T-helper 22 cell (primary cell): ENCODE measurements at places on chromosomes 6 and 20.

GRCh38 chr6:25403150-25403549, 124.0 kb downstream of the CARMIL1 start:
- no peak for DNase-seq

DNA sequence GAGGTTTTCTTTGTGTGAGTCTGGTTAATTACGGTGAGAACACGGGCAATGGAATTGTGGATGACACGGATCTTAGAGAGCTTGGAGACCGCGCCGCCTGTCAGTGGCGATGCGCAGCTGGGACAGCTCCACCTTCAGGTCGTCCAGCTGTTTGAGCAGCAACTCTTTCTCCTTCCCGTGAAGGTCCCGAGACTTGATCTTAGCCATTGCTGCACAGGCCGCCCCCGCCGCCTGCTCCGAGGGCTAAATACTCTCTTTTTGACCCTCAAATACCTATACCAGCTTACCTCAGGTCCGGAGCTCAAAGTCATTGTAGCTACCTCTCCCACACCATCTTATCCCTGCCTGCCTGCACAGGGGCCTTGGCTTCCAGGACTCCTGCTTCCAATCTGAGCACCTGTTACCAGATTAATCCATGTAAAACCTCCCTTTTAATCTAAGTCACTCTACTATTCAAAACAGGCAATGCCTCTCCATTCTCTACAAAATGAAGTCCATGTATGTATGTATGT, 100.2 kb downstream of the PREP start:
- no peak for DNase-seq

DNA sequence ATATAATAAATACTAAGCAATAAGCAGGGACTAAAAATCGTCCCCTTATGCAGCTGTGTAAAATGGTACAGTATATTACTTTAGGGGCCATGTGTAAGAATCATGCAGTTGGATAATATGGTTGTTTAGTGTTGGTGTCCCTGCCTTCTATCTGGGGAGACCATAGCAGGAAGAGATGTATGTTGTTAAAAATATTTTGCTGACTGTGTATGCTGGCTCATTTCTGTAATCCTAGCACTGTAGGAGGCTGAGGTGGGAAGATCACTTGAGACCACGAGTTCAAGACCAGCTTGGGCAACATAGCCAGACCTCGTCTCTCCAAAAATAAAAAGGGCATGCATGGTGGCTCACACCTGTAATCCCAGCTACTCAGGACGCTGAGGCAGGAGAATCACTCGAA, 5.6 kb downstream of the PANK2 start:
- DNase-seq: no peak

DNA sequence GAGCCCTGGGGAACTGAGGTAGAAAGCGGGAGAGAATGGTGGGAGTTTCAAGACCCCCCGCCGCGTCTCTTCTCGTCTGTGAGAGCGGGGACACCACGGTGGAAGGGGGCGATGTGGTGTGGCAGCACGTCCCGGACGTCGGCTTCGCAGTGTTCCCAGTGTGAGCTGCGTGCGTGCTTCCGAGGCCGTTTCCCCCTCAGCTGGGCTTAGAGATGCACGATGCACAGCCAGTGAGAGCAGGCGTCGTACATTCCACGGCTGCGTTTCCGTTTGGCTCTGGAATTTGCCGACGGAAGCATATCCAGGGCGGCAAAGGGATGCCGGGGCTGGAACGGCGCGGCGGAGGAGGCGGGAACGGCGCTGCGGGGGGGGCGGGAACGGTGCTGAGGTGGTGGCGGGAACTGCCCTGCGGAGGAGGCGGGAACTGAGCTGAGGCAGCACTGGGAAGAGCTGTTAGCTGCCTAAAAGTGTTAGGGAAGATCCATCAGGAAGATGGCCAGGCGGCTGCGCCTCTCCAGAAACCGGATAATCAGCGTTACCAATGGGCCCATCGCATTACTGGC, 37.7 kb downstream of the KIF25 start:
- DNase-seq: no peak

DNA sequence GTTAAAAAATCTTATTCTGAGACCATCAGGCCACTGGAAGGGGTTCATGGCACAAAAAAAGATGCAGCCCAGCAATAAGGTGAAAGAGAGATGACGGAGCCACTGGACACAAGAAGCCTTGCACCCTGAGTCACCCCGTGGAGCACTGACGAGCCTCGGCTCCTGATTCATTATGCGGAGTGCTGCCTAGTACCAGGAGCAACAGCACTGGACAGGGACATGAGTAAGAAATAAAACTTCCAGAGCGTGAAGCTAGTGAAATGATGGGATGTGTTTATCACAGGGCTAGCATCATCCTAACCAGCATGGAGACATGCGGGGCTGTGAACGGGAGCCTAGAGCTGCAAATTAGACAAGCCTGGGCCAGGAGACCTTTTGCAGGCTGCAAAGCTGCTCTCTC, 53.3 kb downstream of the RNASET2 start:
- no peak for DNase-seq

DNA sequence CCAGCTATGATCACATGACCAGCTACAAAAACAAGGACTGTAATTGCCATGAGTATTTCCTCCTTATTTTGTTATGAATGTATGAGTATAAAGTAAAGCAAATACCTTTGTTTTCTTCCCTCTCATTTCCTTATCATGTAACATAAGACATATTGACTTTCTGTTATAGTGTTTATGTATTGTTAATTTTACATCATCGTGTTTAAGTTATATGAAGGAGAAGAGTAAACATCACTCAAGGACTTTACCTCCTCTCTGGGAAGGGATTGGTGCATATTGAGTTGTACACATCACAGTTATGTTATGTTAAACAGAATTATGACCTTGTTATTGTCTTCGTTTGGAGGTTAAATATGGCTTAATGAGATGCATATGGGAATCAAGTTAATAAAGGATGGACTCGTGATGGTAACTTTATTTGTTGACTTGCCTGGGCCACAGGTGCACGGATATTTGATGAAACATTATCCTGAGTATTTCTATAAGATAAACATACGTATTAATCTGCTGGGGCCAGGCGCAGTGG, 57.3 kb upstream of the CNKSR3 start:
- no peak for DNase-seq

GRCh38 chr20:54606380-54606779, 131.0 kb downstream of the DOK5 start:
- DNase-seq: no peak

DNA sequence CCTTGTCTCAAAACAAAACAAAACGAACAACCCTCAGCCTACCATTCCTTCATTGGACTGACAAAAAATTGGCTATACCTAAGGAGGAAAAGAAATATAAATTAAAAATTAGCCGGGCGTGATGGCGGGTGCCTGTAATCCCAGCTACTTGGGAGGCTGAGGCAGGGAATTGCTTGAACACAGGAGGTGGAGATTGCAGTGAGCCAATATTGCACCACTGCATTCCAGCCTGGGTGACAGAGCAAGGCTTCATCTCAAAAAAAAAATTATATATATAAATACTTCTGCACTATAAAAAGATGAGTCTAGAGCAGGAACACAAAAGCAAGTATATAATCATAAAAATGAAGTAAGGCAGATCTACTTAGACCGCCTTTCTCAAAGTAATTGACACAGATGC, 109.8 kb downstream of the CRYBG1 start:
- no peak for DNase-seq

DNA sequence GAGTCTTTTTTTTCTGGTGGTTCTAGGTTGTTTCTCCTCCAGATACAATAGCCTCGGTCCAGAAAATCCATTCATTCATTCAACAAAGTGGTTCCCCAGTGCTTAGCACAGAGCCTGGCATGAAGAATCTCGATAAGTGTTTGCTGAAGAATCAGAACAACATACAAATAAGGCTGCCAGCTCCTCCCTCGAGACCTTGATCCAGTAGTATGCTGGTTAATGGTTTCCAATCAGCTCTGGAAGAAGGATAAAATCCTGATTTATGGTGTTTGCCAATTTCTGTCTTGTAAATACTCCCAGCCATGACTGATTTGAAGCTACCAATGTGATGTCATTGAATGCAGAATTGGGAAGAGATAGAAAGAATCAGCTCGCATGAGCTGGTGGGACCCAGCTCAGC, 3.3 kb downstream of the HSPA12B start:
- no peak for DNase-seq

DNA sequence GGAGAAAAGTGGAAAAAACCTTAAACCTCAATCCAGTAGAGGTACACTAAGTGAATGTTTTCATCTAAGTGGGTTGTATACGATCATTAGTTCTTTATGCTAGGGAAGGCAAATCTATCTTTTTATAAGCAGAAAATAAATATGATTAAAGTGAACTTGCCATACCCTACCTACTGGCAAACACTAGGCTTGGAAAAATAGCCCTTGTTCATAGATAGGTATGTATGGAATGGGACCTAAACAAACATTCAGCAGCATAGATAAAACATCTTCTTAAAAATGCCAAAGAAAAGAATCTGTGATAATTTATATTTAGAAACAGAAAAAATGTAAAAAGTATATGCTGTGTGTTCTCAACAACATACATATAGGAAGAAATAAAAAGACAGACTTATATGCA, 18.8 kb downstream of the REV3L start:
- DNase-seq: no peak

- no peak for DNase-seq
These were observed 37.2 kb downstream of the C6orf132 start for GRCh38 chr6:42105156-42105648.

GRCh38 chr6:167833396-167833763, 6.7 kb downstream of the AFDN start:
- no peak for DNase-seq

DNA sequence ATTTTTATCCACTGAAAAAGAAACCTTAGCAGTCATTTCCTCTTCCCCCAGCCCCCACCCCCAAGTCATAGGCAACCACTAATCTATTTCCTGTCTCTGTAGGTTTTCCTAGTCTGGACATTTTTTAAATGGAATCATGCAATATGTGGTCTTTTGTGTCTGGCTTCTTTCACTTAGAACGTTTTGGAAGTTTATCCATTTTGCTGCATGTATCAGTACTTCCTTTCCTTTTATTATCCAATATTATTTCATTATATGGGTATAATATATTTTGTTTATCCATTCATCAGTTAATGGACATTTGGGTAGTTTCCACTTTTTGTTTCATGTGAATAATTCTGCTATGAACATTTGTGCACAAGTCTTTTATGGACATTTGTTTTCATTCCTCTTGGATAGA, 99.3 kb upstream of the BMP5 start:
- no peak for DNase-seq

DNA sequence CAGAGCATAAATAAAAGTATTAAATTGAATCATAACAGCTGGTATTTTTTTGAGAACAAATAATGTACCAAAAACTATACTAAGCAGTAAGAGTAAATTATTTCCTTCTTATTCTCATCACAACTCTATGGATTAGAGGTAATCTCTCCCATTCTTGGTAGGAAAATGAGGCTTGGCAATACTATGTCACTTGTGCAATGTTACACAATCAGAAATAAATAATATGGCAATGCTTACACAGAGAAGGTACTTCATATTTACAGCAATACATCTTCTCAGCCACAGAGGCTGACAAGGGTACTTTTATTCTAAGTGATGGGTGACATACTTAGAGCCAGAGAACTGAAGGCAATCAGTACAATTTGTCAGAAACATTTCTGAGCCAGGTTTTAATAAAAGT, 3.9 kb downstream of the DST start:
- DNase-seq: no peak

DNA sequence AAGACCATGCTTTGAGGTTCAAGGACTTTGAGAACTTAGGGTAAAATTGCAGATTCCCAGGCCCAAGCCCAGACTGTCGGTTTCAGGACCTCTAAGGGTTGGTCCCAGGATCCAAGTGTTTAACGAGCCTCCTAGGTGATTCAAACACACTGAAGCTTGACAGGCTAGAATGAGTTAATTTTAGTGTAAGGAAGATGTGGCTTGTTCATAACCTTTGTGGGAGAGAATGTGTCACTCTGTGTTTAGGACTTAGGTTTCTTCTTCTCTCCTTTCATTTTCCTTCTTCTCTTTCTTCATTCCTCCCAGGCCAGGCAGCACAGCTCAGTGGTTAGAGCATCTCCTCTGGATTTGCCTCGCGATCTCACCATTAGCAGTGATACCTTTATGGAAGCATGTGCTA, 104.8 kb upstream of the KCNG1 start:
- DNase-seq: no peak

DNA sequence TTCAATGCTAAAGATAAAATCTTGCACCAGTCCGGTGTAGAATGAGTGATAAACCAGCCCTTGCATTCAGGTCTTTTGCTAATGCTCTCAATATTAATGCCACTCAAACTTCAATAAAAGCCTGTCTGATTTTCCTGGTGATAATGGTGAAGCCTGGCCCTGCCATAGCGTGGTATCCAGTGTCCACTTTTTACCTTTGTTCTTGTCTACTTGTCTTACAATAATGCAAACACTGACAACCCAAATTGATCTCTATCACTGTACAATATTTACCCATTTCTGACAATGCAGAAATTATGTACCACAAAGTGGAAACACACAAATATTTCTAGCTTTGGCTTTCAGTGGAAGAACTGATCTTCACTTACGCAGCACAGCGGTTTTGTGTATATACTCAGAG, 189.1 kb downstream of the ZDHHC14 start:
- DNase-seq: no peak

DNA sequence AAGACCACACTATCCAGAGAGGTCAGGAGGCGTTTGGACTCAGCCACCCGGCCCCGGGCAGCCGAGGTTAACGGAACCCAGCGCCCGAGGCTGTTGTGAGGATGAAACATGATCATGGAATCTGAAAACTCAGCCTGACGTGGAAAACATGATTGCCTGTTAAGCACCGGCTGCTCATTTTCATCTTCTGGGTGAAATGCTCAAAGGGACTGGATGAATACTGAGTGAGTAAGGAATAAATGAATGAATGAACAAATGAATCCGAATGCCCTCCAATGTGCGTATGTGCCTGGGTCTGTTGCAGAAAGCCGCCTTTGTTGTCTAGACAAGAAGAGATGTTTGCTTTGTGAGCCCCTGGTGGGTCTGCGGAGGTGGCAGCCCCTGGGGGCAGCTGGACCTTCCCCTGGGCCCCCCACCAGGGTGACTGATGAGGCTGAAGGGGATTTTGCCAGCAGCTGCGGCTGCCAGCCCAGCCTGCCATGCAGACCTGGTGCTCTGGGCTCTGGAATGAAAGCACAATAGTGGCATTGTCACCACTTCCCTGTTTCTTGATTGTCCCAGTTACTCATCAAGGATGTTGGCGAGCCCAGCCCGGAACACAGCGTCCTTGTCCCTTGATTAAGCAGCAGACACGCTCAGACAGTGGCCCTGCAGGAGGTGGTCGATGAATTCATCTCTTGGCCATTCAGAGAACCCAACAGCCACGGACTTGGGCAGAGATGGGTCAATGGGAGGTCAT, 211.1 kb downstream of the ANKRD60 start:
- no peak for DNase-seq

GRCh38 chr6:12439296-12439695, 149.1 kb downstream of the EDN1 start:
- DNase-seq: no peak
